ENCODE measurements at places on chromosomes 12 and 14.

DNA sequence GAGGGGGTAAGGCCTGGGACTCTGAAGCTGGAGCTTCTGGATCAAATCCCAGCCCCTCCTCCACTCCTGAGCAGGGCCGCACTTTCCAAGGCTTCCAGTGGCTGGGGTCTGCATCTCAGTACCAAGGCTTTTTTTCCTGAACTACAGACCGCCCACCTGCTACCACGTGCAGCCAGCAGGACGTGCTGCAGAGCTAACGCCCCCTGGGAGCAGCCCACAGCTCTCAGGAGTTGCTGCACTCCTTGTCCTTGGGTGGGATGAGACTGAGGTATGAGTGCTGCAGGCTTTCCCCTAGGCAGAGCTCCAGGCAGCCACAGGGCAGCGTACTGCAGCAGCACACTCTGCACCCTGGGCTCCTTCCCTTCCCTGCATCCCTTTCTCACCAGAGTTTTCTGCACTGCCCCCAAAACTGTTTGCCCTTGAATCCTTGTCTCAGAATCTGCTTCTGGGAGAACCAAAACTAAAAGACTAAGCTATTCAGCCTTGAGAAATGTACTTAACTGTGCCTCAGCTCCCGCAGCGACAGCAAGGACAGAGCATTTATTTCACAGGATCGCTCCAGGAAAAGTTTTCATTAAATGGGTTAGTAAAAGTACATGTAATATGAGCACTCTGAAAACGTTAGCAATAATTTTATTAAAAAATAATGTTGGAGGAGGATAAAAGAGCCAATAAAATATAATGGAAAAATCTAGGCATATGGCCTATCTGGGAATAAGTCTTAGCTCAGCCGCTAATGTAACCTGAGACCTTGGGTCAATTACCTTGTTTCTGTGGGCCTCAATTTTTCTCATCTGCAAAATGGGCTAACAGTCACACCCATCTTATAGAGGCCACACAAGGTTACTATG lies 25.5 kb downstream of the RBM19 start:
- no peak for DNase-seq

- no peak for DNase-seq
Observed at GRCh38 chr12:32072102-32072501, 34.5 kb upstream of the BICD1 start.

DNA sequence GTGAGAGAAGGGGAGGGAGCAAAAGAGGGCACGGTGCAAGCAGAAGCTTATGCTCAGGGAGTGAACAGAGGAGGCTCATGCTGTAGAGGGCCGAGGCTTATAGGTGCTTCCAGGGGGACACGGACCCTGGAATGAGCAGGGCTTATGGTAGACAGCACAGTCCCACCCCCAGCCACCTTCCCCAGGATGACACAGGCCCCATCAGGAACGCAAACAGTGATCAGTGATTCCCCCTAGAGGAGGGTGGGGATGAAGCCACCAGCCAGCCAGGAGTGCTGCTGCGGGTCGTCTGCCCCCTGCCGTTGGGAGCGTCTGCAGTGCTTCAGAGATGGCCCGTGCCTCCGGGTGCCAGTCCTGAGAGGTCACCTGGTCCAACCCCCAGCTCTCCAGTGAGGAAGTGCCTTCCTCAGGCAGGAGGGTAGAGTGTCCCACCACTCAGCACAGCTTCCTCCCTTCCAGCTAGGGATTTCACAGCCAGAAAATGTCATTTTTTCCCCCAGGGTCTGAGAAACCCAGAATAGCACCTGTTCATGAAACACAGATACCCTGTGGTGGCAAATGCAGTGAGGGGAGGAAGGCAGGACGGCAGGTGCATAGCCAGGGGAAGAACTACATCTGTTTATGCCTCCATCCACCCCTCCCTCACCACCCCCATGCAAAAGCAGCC lies 60.7 kb downstream of the SLC6A12 start:
- DNase-seq, result no peak

DNA sequence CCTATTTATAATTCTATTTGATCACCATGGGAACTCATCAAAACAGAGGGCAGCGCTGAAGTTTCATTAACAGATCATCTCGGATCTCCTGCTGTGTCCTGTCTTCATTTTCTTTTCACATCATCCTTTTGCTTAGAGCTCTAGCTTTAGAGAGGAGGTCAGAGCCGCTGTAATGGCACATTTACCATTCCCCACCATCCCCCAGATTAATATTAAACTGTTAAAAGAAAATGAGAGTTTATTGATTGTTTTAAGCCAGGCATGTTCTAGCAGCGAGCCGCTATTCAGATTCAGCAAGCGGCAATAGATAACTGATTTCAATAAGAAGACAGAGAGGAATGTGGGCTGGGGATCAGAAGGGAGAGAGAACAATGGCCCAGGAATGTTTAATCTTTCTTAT lies 308.8 kb downstream of the EGLN3 start:
- DNase-seq, result no peak

- DNase-seq, result no peak
Observed at GRCh38 chr12:22488478-22488877, 55.9 kb downstream of the C2CD5 start.

DNA sequence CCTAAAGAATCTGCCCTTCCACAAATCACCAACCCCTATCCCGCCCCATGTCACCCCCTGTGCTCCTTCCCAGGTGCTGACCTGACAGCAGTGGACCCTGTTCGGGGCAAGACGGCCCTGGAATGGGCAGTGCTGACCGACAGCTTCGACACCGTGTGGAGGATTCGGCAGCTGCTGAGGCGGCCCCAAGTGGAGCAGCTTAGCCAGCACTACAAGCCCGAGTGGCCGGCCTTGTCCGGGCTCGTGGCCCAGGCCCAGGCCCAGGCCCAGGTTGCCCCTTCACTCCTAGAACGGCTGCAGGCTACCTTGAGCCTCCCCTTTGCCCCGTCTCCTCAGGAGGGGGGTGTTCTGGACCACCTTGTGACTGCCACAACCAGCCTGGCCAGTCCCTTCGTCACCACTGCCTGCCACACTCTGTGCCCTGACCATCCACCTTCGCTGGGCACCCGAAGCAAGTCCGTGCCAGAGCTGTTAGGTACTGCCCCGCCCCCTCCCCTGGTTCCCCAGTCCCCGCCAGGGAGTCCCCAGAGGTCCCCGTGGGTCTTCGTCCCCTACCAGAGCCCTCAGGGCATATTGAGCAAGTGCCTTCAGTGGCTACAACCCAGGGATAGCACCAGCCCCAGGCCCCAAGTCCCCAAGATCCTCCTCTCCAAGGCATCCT lies 2.7 kb downstream of the ANKRD33 start:
- no peak for DNase-seq

DNA sequence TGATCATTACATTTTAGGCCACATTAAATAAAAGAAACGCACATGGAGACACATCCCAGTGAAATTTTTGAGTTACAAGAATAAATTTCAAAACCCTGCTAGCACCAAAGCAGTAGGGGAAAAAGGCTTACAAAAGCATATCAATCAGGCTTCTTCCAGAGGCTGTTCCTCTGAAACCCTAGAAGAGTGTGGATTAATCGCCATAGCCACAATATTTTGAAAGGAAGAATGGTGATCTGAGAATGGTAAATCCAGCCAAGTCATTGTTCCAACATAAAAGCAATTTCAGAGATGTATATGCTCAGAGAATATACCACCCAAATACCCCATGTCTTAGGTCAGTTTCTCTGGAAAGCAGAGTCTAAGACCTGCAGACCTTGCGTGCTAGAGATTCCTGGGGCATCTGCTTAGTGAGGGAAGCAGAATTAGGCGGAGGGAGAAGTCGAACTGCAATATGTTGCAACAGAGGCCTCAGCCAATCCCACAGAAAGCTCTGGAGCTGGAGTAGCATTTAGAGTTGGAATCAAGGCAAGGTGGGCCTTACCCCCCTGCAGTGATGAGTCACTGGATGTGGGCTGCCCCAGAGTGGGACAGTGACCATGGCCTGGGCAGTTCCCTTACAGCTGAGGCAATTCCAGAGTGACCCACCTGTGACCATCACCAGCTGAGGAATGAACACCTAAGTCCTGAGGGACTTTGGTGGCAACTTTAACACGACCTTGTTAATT lies 125.2 kb downstream of the NTF3 start:
- DNase-seq, result no peak

- DNase-seq, result no peak
Observed at GRCh38 chr12:3531496-3531895, 40.5 kb downstream of the PRMT8 start.

- no peak for DNase-seq
Observed at GRCh38 chr12:19138551-19138950, 9.0 kb downstream of the PLEKHA5 start.

DNA sequence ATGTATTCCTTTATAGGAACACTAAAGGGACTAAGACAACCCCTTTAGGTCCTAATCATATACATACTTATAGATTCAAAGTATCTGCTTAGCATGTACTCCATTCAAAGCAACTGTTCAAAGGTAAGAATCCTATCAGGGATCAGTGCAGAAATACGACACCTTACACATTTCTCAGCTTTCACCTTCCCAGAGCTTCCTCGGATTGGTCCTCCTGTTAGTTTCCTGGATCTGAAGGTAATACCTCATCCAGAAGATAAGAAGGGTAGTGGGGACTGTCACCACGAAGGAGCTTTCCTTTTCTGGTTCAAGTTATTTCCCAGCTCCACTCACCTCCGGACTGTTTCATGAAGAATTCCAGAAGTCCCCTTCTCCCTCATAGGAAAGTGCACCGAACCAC lies 38.0 kb downstream of the RCOR1 start:
- no peak for DNase-seq

- no peak for DNase-seq
Observed at GRCh38 chr12:119247720-119248043, 69.0 kb downstream of the HSPB8 start.

DNA sequence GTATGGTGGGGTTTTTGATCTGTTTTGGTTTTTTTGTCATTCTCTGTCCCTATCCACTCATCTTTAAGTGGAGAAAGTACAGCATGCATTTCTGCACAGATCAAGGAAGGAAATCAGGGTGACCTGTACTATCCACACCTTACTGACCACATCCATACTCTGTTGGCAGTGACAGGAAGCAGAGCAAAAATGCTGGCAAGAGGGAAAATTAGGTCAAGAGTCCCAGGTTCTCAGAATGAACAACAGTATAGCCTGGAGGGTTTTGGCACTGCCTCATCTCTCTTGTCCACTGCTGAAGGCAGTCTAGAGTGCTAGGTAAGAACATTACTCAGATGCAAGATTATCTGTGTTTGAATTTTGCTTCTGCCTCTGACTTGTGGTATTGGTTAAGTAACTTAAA lies 70.7 kb downstream of the TAOK3 start:
- no peak for DNase-seq

DNA sequence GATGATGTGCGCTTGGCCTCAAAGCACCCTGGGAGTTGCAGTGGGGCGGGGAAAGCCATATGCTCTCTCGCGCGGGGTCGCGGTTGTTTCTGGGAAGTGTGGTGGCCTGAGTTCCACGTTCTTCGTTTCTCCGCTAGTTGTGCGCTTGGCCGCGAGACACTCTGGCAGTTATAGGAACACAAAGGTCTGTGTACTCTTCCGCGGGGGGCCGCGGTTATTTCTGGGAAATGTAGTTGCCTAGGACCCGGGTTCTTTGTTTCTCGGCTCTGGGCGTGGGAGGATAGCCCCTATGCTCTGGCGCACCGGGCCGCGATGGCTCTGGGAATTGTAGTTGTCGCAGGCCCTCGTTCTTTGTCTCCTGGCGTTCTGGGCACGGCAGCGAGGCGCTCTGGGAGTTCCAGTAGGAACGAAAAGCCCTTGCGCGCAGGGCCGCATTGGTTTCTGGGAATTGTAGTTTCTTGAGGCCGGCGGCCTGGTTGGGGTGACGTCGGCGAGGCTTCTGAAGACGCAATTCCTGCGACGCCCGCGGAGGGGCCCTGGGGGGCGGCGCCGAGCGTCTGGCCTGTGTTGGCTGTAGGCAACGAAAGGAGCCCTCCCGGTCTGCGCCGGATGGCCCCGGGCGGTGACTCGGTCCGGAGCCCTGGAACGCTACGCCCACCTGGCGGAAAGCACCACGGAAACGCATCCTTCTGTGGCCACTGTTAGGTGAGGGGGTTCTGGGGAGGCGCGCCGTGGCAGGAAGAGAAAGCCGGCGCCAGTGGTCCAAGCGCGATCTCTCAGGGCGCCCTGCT lies at the start of gene ZNF140:
Gene ZNF140 (plus strand): TSS at position 556 of the 791 bp plus-strand sequence. CDS start 398 bp downstream, outside the sequence.
- peak; percentile 97 for DNase-seq

- no peak for DNase-seq
Observed at GRCh38 chr12:19988948-19989347, 379.4 kb upstream of the PDE3A start.

DNA sequence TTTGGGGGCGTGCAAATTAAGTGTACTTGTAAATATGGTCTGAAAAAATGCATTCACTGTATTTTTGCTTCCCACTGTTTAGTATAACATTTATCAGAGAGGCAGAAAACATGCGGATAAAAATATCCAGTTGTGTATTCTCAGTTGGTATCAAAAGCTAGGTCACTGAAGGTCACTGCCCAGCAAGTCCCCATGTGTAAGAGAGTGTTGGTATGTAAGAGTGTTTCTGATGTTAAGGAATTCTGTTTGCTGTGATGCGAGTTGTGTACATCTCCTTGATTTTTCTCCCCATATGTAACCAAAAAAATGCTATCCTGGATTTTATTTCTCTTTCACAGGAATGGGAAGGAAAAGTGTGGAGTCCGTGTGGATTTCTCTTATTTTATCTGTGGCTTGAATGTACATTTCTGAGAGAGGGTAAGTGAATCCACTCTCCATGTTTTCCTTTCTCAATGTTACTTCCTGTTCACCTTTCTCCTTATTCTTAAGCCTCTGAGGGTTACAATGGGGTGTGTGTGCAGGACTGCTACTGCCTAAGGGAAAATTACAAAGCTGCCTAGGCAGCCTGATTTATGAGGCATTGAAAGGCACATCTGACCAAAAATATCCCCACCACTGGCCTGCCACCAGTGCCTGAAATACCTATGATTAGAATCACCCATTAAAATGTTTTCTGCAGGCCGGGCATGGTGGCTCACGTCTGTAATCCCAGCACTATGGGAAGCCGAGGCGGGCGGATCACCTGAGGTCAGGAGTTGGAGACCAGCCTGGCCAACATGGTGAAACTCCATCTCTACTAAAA lies 97.9 kb upstream of the USP44 start:
- no peak for DNase-seq

- DNase-seq, result peak; percentile 78
Observed at GRCh38 chr12:121579190-121579791, 1.5 kb downstream of the KDM2B start.

DNA sequence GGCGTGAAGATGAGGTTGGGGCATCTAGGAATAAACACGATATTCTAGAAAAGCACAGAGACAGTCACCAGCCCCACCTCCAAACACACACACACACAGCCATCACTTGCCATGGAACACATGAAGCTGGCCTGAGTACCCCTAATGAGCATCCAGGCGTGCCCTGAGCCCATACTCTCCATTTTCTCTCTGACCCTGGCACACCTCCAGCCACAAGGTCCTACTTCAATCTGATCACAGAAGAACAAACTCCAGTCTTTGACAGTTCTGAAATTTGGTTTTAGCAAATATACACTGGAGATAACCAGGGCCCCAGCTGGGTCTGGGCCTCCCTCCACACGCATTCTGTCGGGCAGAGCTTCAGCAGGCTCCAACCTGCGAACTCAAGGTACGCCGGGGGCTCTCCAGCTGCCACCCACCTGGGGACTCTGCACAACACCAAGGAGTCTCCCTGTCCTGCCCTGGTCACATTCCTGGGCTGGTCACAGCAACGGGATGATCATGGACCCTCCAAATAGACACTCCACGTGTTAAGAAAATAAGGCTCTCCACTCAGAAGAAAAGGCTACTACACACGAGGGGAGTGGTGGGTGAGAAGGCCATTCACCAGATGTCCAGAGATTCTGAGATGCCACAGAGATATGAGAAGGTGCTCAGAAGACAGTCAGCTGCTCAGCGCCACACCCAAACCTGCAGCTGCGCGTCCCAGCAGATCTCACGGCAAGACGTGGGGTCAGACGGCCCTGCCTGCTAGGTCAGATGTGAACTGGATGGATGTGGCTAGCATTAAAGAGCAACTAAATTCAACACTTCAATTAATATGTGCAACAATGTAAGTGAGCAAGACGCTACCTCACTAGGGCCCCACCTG lies 57.0 kb upstream of the PNMA1 start:
- DNase-seq, result no peak

Data from right kidney (tissue), 9 donors.